Neural progenitor cell (in vitro differentiated cells): ENCODE measurements at places on chromosomes 4 and X. TPM values are rescaled to one million over a fixed set of nuclear protein-coding genes. Genes with fewer than 3 reads are reported as not detected.

GCNA gene
- total RNA-seq: 0.62 and 0.97 TPM in 2 replicates

DIPK2B gene
- not detected in 2 replicates for total RNA-seq

DNA sequence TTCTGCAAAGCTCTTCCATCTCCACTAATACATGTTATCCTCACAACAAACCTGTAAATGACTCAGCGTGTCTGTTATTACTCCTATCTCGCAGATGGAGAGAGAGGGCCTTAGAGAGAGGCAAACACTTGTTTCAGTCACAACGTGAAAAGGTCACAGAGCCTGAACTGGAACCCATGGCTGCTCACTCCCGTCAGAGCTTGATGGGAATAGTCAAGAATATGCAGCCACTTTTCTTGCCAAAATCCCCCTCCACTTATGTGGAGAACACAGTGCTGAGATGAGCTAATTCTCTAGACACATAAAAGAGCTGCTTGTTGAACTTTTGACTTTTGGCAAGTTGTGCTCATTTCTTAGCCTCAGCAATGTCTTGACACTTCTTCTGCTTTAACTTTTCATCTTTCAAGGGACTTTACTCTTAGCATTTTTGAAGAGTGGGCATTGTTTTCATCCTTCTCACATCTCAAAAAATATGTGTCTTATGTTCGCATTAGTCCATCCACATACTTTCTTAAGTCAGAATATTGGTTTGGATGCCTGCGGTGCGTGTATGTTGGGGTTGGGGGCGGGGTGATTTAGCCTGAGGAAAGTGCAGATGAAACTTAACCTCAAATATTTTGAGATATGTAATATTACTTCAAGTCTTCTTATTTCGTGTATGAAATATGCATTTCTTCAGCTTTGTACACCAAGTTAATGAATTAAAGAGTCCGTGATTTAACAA, 69.2 kb downstream of the SYNPO2 start:
- no peaks in the 10 kb centered on the region for H3K27me3 ChIP-seq
- no peaks in the 10 kb centered on the region for H3K36me3 ChIP-seq
- H3K27ac ChIP-seq: no peak overlapping the region
- no peak overlapping the region for H3K4me3 ChIP-seq

DNA sequence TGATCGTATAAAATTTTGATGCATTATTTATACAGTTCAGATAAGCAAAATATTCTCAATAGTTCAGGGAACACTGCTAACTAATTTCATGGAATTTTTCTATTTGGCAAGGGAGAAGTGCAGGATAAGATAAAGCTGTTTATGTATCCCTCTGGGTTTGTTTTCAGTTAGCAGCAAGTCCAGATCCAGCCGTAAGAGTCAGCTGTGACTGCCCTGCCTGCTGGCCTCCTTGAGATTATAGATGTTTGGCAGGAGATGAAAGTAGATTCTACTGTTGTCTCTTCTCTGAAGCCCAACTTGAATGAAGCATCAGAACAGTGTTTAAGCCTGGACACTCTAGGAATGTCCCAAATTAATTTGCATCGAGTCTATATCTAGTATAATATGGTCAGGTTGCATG, 29.5 kb downstream of the ANTXR2 start:
- H3K4me3 ChIP-seq: no peak overlapping the region
- no peak for DNase-seq
- no peaks in the 10 kb centered on the region for H3K4me1 ChIP-seq
- H3K36me3 ChIP-seq: no peaks in the 10 kb centered on the region

- DNase-seq: no peak
- no peaks in the 10 kb centered on the region for H3K4me1 ChIP-seq
- no peak overlapping the region for H3K4me3 ChIP-seq
- peaks cover 53% of the 10 kb centered on the region for H3K27me3 ChIP-seq
- no peak overlapping the region for H3K27ac ChIP-seq
- H3K36me3 ChIP-seq: no peaks in the 10 kb centered on the region
These were observed 2.9 kb upstream of the CXCL1 start for GRCh38 chr4:73866246-73866645.

GRCh38 chr4:89171176-89171805, 60.0 kb downstream of the TIGD2 start:
- no peak overlapping the region for H3K4me3 ChIP-seq
- H3K36me3 ChIP-seq: no peaks in the 10 kb centered on the region
- no peak for DNase-seq

DNA sequence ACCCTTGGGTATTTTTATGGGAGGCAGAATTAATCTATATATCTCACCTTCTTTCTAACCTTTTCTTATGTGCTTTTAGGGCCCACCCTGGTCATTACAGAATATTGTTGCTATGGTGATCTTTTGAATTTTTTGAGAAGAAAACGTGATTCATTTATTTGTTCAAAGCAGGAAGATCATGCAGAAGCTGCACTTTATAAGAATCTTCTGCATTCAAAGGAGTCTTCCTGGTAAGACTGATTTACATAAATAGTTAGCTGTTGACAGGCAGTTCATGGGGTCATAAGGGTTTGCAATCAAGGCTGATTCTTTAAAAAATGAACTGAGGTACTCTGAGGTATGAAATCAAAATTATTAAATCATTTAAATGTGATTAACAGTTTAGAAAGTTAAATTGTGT, 71.5 kb downstream of the KIT start:
- H3K4me3 ChIP-seq: no peak overlapping the region
- no peak overlapping the region for H3K27ac ChIP-seq
- no peak for DNase-seq
- no peaks in the 10 kb centered on the region for H3K27me3 ChIP-seq

DNA sequence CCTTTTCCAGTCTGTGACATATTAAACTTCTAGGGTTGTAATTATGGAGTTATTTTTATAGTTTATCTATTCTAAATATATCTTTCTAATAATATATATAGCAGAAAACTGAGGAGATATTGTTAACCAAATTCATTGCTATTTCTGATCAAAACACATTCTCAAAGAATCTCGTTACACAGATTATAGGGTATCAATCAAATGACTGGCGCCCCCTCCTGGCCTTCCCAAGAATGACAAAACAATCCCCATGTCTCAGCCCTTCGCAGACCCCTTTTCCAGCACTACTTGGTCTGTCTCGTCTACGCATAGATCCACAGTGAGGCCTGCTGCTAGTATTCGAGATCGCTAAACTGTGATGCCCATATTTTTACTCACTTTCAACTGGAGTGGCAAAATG, 209.3 kb downstream of the GPC3 start:
- H3K27me3 ChIP-seq: no peaks in the 10 kb centered on the region
- H3K36me3 ChIP-seq: no peaks in the 10 kb centered on the region
- no peak overlapping the region for H3K4me3 ChIP-seq
- no peak overlapping the region for H3K27ac ChIP-seq

HTR2C gene
- total RNA-seq: 1.4 and 1.7 TPM in 2 replicates

DNA sequence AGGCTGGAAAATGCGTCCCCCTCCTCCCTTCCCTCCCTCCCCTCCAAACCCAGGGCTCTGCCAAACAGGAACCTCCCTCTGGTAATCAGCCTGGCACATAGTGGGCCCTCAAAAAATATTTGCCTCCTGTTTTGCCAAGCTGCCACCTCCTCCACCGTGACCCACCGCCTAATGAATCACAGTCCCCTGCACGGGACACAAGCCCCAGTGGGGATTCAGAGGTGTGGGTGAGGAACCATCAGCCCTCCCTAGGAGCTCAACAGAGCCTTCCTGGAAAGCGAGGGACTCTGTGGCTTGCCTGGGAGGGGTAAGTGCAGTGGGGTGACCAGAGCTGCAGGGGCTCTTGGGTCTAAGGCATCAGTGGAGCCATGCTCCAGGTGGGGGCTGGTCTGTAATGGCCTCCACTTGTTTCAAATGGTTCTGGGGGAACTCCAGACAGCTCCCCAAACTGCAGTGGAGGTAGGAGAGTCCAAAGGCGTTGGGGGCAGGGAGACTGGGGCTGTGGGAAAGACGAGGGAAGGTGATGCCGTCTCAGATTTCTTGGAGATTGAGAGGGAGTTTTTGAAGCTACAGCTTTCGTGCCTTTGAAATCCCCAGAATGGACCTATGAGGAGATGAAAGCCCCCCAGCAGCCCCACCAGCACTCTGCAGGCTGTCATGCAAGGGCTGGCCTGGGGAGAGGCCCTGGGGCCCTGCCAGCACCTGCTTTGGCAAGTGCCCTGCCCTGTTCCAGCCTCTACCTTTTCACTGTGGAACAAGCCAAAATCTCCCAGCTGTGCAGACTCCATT, 1.0 kb upstream of the PPP2R2C start:
- no peak overlapping the region for H3K27ac ChIP-seq
- H3K36me3 ChIP-seq: no peaks in the 10 kb centered on the region
- peaks cover 58% of the 10 kb centered on the region for H3K27me3 ChIP-seq

DNA sequence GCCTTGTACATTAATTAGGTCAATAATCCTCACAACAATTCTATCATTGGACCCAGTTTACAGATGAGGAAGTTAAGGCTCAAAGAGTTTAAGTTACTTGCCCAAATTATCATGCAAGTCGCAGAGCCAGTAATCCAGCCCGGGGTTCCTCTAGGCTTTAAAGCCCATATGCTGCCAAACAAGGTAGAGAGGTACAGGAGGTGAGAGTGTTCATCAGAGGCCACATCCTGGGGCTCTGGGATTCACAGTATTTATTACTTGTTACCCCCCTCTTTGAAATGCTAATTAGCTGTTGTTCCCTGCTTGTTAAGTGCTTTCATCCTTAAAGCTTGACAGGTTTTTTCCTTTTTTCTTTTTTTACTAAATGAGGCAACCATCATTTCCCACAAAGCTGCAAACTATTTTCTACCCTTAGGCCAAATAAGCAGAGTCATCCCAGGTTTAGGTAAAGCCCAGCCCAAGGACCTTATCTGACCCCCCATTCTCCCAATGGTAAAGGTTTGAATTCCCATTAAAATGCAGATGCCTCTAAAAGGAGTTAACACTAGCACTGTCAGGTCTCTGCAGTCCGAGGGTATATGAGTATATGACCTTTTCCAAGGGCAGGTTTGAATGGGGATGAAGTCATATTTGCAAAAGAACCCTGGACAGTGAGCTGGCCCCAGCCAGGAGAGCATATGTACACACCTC, 150.3 kb downstream of the SOX3 start:
- H3K27me3 ChIP-seq: no peaks in the 10 kb centered on the region
- no peak overlapping the region for H3K27ac ChIP-seq
- no peaks in the 10 kb centered on the region for H3K36me3 ChIP-seq

DNA sequence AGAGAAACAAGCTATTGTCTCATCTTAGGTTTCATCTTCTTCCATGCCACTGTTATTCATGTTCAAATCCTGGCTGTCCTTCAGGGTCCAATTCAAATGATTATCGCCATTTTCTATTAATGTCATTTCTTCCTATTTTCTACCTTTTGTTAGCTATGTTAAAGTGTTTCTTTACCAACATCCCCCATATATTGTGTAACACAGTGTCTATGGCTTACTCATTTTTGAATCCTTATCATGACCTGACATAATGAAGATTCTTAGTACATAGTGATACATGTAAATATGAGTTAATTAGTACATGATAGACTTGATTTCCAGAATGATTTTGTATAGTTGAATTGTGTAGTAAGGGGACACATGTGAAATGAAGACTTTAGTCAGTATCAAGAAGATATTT, 152.4 kb downstream of the SNCA start:
- peaks cover 5% of the 10 kb centered on the region for H3K4me1 ChIP-seq
- H3K27ac ChIP-seq: no peak overlapping the region
- H3K4me3 ChIP-seq: peak overlapping the region; percentile 59
- peaks cover 4% of the 10 kb centered on the region for H3K36me3 ChIP-seq
- no peaks in the 10 kb centered on the region for H3K27me3 ChIP-seq

DNA sequence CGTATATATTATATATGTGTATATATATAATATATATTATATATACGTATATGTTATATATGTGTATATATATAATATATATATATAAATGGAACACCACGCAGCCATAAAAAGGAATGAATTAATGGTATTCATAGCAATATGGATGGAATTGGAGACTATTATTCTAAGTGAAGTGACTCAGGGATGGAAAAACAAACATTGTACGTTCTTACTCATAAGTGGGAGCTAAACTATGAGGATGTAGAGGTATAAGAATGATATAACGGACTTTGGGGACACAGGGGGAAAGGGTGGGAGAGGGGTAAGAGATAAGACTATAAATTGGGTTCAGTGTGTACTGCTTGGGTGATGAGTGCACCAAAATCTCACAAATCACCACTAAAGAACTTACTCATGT, 1388.9 kb downstream of the C4orf33 start:
- H3K27me3 ChIP-seq: no peaks in the 10 kb centered on the region
- no peak overlapping the region for H3K27ac ChIP-seq
- no peak for DNase-seq
- no peaks in the 10 kb centered on the region for H3K4me1 ChIP-seq
- no peaks in the 10 kb centered on the region for H3K36me3 ChIP-seq

HMGN5 gene
- 1.9 and 2.3 TPM in 2 replicates for total RNA-seq

DNA sequence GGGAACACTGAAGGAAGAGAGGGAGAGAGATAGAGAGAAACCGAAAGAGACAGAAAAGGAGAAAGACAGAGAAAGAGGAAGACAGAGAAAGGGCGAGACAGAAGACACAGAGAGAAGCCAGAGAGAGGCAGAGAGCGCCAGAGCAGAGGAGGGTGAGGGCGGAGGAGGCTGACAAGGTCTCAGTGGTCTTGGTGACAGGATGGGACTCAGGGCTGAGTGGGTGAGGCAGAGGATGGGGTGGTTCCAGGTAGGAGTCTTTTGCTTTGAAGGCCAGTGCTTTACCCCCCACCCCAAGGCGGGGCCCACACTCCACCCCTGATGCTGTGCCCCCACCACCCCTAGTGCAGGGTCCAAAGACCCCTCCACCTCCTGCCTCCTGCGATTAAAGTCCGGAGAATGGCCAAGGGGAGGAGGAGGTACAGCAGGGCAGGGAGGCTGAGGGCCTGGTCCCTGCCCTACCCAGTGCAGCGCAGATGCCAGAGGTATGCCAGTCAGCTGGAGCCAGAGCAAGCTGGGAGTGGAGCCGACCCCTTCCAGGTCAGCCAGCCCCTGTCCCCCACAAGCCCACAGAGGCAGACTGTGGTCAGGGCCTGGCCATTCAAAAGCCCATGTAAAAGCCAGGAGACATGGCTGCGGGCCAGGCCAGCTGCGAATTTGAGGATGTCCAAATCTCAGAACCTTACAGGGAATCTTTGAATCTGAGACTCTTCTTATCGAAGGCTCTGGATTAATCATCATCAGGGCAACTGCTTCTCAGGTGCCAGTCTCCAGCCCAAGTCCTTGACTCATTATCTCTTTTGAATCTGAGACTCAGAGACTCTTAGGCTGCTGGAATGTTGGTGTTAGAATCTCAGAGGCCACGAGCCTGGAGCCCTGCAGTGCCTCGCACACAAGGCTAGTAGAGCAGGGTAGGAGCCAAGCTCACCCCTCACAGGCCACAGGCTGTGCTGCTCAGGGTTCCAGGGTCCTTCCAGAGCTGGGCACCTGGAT, 758 bp downstream of the IQSEC2 start:
- H3K27me3 ChIP-seq: no peaks in the 10 kb centered on the region
- peaks cover 6% of the 10 kb centered on the region for H3K4me1 ChIP-seq
- H3K36me3 ChIP-seq: no peaks in the 10 kb centered on the region
- DNase-seq: peak; percentile 27
- H3K27ac ChIP-seq: no peak overlapping the region
- peak overlapping the region; percentile 31 for H3K4me3 ChIP-seq
